ENCODE measurements at places on chromosomes 16 and 17. TPM values are rescaled to one million over a fixed set of nuclear protein-coding genes. Genes with fewer than 3 reads are reported as not detected.

C16orf89 gene
- total RNA-seq = not detected

CES5A gene
- not detected for total RNA-seq

FOXF1 gene
- not detected for total RNA-seq

KRT12 gene
- not detected for total RNA-seq

AHSP gene
- total RNA-seq = not detected

HIGD1B gene
- not detected for total RNA-seq

GOT2 gene
- 151 TPM for total RNA-seq

NEK8 gene
- 8.8 TPM for total RNA-seq

PRSS33 gene
- 0.22 TPM for total RNA-seq

GFAP gene
- not detected for total RNA-seq

GAS2L2 gene
- total RNA-seq = not detected

HSD17B2 gene
- total RNA-seq = not detected

GLYR1 gene
- 104 TPM for total RNA-seq

JMJD6 gene
- 62.7 TPM for total RNA-seq

ST6GALNAC2 gene
- total RNA-seq = 1.0 TPM

CA5A gene
- not detected for total RNA-seq

LRRC75A gene
- total RNA-seq = 2.6 TPM

SOX8 gene
- 0.62 TPM for total RNA-seq

NUPR1 gene
- not detected for total RNA-seq

ZNF287 gene
- 8.9 TPM for total RNA-seq

GCSH gene
- 23.4 TPM for total RNA-seq

CD300LB gene
- total RNA-seq = not detected

MYCBPAP gene
- 0.86 TPM for total RNA-seq

SLC25A10 gene
- 34.7 TPM for total RNA-seq

MYH8 gene
- not detected for total RNA-seq

ABCA8 gene
- not detected for total RNA-seq

SLC22A31 gene
- not detected for total RNA-seq

TBC1D26 gene
- 0.26 TPM for total RNA-seq

PRSS36 gene
- 0.61 TPM for total RNA-seq

HOXB6 gene
- total RNA-seq = 0.37 TPM

CNGB1 gene
- total RNA-seq = not detected

LGALS9C gene
- not detected for total RNA-seq

CRISPLD2 gene
- total RNA-seq = 0.04 TPM

KRT9 gene
- total RNA-seq = not detected

NPW gene
- 9.4 TPM for total RNA-seq

MYOCD gene
- not detected for total RNA-seq

KRTAP1-1 gene
- not detected for total RNA-seq

Measured in CD8-positive, alpha-beta memory T cell (primary cell).